ENCODE measurements at places on chromosomes 2 and 18. TPM values are rescaled to one million over a fixed set of nuclear protein-coding genes. Genes with fewer than 3 reads are reported as not detected.

Gene NOSTRIN
- not detected for polyA plus RNA-seq

Gene SCYGR4
- polyA plus RNA-seq = not detected

Gene FRZB
- not detected for polyA plus RNA-seq

GRCh38 chr18:42561521-42561920, 554.0 kb downstream of the RIT2 start:
- no peaks in the 10 kb centered on the region for H3K36me3 ChIP-seq
- no peaks in the 10 kb centered on the region for H3K4me1 ChIP-seq
- no peak overlapping the region for H3K4me3 ChIP-seq
- no peak overlapping the region for H3K27ac ChIP-seq

DNA sequence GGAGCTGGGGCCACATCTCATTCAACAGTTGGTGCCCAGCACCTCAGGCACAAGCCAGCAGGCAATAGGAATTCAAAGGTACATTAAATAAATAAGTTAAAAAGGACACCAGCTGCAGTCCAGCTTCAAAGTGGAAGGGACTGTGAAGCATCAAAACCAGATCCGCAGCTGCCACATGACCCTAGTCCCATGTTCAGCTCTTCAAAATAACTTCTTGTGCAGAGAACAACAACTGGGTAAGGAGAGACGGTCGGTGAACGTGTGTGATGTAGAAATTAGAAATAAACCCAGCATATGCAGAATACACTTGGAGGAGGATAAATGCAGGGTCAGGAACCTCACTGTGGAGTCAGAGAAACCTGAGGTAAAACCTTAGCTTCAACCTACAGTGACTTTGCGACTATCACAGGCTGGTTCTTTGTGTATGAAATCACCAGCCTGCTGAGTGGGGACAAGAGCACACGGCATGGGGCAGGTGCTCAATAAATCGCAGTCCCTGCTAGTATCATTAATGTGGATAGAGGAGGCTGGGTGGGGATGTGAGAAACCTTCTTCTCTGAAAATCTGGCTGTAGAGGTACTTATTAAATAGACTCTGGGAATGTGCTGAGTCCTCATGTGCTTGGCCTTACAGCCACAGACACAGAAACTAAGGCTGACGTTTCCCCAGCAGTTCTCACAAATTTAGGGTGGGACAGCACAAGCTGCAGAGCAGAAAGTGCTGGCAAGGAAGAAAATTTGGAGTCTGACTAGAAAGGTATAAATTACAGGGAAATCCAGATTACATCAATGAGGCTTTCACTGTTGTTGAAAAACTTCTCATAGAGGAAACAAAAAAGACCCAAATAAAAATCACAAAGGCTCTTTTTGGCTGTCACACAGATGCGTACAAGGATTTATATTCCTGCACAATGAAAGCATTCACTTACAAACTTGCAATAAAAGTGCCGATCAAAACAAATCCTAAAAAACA, 20.7 kb downstream of the FBXO15 start:
- no peak overlapping the region for H3K27ac ChIP-seq
- peaks cover 2% of the 10 kb centered on the region for H3K27me3 ChIP-seq
- H3K4me1 ChIP-seq = no peaks in the 10 kb centered on the region
- no peak overlapping the region for H3K4me3 ChIP-seq
- no peak for DNase-seq
- no peaks in the 10 kb centered on the region for H3K36me3 ChIP-seq

- H3K27me3 ChIP-seq = no peaks in the 10 kb centered on the region
- DNase-seq = no peak
- H3K27ac ChIP-seq = no peak overlapping the region
- H3K36me3 ChIP-seq = no peaks in the 10 kb centered on the region
Observed at GRCh38 chr2:1227274-1227900, 185.9 kb upstream of the TPO start.

GRCh38 chr2:129925381-129925780, 54.1 kb upstream of the RAB6C start:
- no peak for DNase-seq
- no peaks in the 10 kb centered on the region for H3K36me3 ChIP-seq
- peaks cover 15% of the 10 kb centered on the region for H3K27me3 ChIP-seq
- H3K27ac ChIP-seq = no peak overlapping the region
- peaks cover 3% of the 10 kb centered on the region for H3K4me1 ChIP-seq
- no peak overlapping the region for H3K4me3 ChIP-seq

DNA sequence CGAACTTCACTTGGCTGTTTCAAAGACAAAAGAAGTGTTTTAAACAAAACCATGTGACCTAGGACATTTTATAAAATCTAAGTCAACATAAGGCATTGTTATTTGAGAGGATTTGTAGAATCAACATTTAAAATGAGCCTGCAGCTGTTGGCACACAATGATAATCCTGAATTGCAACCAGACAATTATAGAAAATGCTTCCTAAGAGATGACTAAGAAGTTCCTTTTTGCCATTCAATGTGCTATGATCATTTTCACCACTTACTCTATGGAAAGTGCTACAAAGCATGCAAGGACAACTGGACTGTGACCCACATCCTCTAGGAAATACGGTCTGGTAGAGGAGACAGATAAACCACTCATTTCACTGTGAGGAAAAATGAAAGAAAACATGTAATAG, 246.4 kb downstream of the CDH20 start:
- DNase-seq = no peak
- peaks cover 7% of the 10 kb centered on the region for H3K36me3 ChIP-seq
- H3K4me1 ChIP-seq = peaks cover 9% of the 10 kb centered on the region
- no peak overlapping the region for H3K4me3 ChIP-seq
- no peaks in the 10 kb centered on the region for H3K27me3 ChIP-seq
- H3K27ac ChIP-seq = no peak overlapping the region

GRCh38 chr2:207008105-207008990, 69.0 kb downstream of the CPO start:
- peak; percentile 30 for DNase-seq
- H3K4me3 ChIP-seq = no peak overlapping the region
- H3K4me1 ChIP-seq = peaks cover 29% of the 10 kb centered on the region

DNA sequence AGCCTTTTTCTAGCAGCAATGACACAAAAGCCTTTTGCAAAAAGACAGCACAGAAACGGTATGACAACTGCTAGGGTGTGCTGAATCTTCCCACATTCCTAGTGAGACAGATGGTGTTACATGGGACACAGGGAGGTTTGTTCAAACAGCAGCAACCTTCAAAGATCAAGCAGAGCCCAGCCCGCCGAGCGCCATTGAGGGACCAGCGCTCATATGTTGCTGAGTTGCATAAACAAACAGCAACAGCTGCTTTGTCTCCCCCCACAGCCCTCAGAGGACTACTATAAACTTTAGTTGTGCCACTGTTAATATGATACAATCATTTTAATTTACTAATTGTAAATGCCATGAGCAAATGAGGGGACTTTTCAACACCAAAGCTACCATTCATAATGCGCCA, 117.7 kb downstream of the ZEB2 start:
- no peaks in the 10 kb centered on the region for H3K36me3 ChIP-seq
- peaks cover 8% of the 10 kb centered on the region for H3K27me3 ChIP-seq
- H3K4me1 ChIP-seq = no peaks in the 10 kb centered on the region
- H3K27ac ChIP-seq = no peak overlapping the region

- H3K27ac ChIP-seq = no peak overlapping the region
- H3K36me3 ChIP-seq = no peaks in the 10 kb centered on the region
- H3K4me3 ChIP-seq = no peak overlapping the region
- no peaks in the 10 kb centered on the region for H3K27me3 ChIP-seq
Observed at GRCh38 chr2:77834360-77835002, 312.3 kb upstream of the LRRTM4 start.

DNA sequence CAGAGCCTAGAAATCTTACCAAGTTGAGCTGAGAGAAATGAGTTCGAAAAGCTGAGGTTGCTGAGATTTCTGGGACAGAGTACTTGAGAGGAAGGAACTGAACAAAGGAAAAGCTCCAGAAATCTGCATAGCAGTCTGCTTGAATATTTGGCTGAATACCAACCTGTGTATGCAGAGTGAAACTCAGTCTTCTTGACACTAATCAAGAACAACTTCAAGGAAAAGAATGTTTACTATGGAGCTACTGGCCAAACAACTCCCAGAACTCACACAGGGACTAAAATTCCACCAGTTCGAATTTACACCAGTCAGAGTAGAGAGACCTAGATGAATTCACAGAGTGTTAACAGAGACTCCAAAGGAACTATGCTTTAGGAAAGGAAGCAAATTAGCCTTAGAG, 66.5 kb downstream of the USP37 start:
- no peaks in the 10 kb centered on the region for H3K27me3 ChIP-seq
- H3K36me3 ChIP-seq = no peaks in the 10 kb centered on the region
- no peak overlapping the region for H3K4me3 ChIP-seq
- no peak overlapping the region for H3K27ac ChIP-seq

DNA sequence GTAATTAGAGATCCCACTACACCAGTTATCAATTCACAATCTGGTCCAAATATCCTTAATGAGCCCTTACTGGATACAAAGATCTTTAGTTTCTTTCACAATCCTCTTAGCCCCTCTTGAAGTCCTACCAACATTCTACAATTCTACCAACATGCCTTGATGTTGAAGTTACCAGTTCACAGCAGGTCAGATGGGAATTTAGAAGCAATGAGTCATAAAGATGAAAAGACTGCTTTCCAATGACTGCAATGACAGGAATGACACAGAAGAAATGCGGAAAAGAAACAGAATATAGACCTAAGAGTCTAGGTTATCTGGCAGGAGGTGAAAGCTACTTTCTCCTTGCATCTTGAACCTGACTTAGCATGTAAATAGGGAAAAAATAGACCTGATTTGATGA, 24.5 kb downstream of the RTTN start:
- no peak for DNase-seq
- H3K27me3 ChIP-seq = no peaks in the 10 kb centered on the region
- H3K27ac ChIP-seq = no peak overlapping the region
- no peak overlapping the region for H3K4me3 ChIP-seq

DNA sequence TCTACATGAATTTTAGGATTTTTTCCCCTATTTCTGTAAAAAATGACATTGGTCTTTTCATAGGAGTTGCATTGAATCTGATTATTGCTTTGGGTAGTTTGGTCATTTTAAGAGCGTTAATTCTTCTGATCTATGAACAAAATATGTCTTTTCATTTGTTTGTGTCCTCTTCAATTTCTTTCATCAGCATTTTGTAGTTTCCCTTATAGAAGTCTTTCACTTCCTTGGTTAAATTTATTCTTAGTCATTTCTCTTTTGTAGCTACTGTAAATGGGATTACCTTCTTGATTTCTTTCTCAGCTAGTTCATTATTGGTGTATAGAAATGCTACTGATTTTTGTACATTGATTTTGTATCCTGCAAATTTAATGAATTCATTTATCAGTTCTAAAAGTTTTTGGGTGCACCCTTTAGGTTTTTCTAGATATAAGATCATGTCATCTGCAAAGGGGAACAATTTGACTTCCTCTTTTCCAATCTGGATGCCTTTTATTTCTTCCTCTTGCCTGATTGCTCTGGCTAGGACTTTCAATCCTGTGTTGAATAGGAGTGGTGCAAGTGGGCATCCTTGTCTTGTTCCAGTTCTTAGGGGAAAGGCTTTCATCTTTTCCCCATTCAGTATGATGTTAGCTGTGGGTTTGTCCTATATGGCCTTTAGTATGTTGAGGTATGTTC, 36.6 kb upstream of the AAK1 start:
- no peak for DNase-seq
- H3K4me1 ChIP-seq = peaks cover 28% of the 10 kb centered on the region
- H3K27ac ChIP-seq = no peak overlapping the region
- no peak overlapping the region for H3K4me3 ChIP-seq
- no peaks in the 10 kb centered on the region for H3K36me3 ChIP-seq

- no peak overlapping the region for H3K27ac ChIP-seq
- H3K4me1 ChIP-seq = no peaks in the 10 kb centered on the region
- H3K4me3 ChIP-seq = no peak overlapping the region
- no peaks in the 10 kb centered on the region for H3K36me3 ChIP-seq
Observed at GRCh38 chr18:55731594-55732042, 143.6 kb upstream of the TCF4 start.

DNA sequence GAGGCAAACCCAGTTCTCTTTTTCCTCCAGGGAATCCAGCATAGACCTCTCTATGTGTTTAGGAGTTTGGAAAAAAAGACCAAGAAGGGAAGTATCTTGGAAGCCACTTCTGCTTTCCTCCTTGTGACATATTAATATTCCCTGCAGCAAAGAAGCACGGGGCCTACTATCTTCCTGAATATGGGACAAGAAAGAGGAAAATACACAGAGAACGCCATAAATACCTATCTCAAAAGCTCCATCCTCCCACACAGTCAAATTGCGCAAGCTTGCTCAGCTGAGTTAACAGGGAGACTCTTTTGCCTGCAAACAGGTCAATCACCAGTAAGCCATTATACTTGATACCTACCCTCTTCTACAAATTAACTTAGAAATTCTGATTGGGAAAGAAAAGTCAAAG, 16.7 kb upstream of the RAPH1 start:
- no peak overlapping the region for H3K4me3 ChIP-seq
- DNase-seq = no peak
- no peaks in the 10 kb centered on the region for H3K27me3 ChIP-seq
- no peaks in the 10 kb centered on the region for H3K36me3 ChIP-seq
- no peaks in the 10 kb centered on the region for H3K4me1 ChIP-seq
- H3K27ac ChIP-seq = no peak overlapping the region

- H3K27ac ChIP-seq = no peak overlapping the region
- H3K4me3 ChIP-seq = no peak overlapping the region
- H3K4me1 ChIP-seq = no peaks in the 10 kb centered on the region
- no peak for DNase-seq
- H3K27me3 ChIP-seq = peaks cover 36% of the 10 kb centered on the region
- no peaks in the 10 kb centered on the region for H3K36me3 ChIP-seq
Observed at GRCh38 chr2:71812736-71813135, 334.9 kb downstream of the CYP26B1 start.

DNA sequence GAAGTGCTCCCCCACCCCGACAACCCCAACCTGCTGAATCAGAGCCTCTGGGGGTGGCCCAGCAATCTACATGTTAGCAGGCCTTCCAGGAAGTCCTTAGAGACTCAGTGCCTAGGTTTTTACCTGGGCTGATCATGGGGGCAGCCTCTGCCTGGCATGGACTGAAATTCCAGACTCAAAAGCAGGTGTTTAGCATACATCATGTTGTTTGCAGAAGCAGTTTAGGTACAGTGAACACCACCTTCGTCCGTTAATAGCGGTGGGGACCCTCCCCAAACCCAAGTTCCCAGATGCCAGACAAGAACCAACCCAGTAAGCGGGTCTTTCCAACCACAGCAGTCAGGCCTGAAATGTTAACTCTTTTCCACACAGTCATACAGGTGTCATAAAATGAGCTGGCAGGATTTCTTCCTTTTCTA, 26.4 kb upstream of the GALR1 start:
- no peak overlapping the region for H3K4me3 ChIP-seq
- no peaks in the 10 kb centered on the region for H3K27me3 ChIP-seq

DNA sequence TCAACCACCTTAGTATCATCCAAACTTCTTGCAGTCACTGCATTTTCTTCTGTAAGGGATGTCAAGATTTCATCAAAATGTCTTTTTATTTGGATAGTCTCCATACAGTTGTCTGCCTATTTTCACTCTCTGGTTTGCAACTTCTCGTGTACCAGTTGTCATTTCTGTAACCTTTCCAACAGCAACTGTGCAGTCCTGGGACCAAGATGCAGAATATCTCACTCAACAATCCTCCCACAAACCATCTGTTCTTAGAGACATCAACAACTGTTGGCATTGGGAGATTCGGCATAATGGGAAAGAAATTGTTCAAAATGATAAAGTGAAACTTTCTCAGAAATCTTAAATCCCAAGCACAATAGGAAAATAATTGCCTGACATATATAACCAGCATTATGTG, 933.6 kb upstream of the SLC39A10 start:
- H3K27me3 ChIP-seq = no peaks in the 10 kb centered on the region
- no peak overlapping the region for H3K27ac ChIP-seq
- no peak overlapping the region for H3K4me3 ChIP-seq
- peaks cover 5% of the 10 kb centered on the region for H3K4me1 ChIP-seq
- no peak for DNase-seq

- no peaks in the 10 kb centered on the region for H3K36me3 ChIP-seq
- no peaks in the 10 kb centered on the region for H3K4me1 ChIP-seq
- H3K4me3 ChIP-seq = no peak overlapping the region
Observed at GRCh38 chr2:217069263-217070042, 209.6 kb upstream of the TNP1 start.

Data from keratinocyte (primary cell).